ENCODE measurements at places on chromosomes 3 and 15. TPM values are rescaled to one million over a fixed set of nuclear protein-coding genes. Genes with fewer than 3 reads are reported as not detected.
A peak's percentile ranks its signal among the peaks of the same experiment; 100 is the strongest.

DNA sequence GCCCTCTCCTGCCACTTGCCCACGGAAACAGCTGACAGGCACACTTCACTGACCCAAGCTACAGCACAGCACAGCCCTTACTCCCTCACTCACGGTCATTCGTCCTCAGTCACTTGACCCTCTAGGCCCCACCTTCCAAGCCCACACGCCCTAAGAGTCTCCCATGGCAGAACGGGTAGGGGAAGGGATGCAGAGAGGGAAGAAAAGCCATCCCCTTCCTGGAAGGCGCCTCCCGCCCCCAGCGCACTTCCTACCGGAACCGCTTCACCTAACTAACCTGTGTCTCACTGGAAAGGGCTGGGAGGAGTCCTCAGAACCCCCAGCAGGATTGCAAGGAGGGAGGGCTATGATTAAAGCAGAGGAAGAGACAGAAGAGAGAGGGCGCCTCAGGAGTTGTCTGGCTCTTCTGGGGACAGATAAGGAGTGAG, 22.9 kb downstream of the EPHB3 start:
- DNase-seq: peak; percentile 26

DNA sequence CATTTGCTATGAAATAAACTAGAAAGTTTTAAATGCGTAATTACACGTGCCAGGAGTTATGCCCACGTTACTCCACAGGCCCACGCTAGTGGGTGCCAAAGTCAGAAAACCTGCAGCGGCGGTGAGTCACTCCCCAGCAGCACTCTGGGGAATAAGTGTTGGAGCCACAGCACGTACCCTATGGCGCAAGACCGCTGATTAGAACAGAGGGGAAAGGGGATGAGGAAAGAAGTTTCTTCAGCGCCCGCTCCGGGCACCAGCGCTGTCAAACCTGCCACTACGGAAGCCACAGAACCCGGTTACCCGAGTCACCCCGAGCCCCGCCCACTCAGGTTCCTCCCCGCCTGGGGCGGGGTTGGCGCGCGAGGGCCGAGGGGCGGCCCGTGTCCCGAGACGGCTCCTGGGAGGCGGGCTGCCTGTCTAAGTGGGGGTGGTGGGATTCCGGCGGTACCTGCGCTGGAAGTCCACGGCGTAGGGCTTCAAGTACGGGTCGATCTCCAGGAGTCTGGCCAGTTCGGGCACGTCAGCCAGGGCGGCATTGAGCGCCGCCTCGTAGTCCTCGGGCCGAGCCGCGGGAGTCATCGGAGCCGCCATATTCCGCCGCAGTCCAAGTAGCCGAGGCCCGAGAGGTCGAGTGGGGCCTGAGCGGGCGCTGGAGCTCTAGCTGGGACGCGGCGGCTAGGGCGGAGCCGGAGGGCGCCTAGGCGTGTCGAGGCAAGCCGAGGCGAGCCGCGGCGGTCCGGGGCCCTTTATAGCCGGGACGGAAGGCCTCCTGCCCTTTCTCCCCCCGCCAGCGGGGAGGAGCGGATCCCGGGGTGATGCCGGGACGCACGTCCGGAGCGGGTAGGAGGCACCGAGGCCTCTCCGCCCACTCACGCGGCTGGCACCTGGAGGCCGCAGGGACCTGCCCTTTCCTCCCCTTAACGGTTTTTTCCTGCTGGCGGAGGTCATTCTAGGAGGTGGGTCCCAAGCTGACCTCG, at the start of gene GBE1:
Gene GBE1, minus strand, starts transcription at position 722 of the 980 bp plus-strand sequence. Its CDS starts 128 bp downstream, at position 594.
- DNase-seq: peak; percentile 96

- peak; percentile 81 for DNase-seq
These were observed 75.2 kb downstream of the NEK10 start for GRCh38 chr3:27293939-27294338.

DNA sequence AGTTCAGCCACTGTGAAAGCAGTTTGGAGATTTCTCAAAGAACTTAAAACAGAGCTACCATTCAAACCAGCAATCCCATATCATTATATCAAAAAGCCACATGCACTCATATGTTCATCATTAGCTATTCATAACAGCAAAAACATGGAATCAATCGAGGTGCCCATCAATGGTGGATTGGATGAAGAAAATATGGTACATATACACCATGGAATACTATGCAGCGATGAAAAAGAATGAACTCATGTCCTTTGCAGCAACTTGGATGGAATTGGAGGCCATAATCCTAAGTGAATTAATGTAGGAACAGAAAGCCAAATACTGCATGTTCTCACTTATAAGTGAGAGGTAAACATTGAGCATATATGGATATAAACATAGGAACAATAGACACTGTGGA, 32.1 kb downstream of the IMPG2 start:
- DNase-seq: no peak

GRCh38 chr3:78974181-78974790, 793.5 kb downstream of the ROBO1 start:
- DNase-seq: peak; percentile 64

DNA sequence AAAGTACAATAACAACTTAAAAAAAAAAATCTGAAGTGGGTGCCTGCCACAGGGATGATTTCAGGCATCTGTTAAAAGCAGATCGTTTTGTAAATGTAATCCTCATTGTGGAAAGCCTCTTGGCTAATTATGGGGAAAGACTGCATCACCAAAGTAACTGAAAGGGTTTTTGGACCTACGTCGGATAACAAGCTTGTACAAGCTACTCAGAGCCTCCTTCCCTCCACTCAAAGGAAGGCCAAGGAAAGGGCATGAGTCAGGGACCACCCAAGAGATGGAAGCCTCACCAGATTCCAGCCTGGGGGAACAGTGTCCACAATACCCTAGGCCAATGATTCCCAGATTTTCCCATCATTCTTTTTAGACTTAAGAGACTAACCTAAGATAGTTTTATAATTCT, 84.3 kb downstream of the ATP1B3 start:
- no peak for DNase-seq

GRCh38 chr3:45666757-45667431, 22.3 kb upstream of the SACM1L start:
- peak; percentile 87 for DNase-seq

- no peak for DNase-seq
These were observed 206.9 kb downstream of the KLHL25 start for GRCh38 chr15:85587707-85588411.

- DNase-seq: no peak
These were observed 9.6 kb upstream of the CPEB1 start for GRCh38 chr15:82656641-82657266.

DNA sequence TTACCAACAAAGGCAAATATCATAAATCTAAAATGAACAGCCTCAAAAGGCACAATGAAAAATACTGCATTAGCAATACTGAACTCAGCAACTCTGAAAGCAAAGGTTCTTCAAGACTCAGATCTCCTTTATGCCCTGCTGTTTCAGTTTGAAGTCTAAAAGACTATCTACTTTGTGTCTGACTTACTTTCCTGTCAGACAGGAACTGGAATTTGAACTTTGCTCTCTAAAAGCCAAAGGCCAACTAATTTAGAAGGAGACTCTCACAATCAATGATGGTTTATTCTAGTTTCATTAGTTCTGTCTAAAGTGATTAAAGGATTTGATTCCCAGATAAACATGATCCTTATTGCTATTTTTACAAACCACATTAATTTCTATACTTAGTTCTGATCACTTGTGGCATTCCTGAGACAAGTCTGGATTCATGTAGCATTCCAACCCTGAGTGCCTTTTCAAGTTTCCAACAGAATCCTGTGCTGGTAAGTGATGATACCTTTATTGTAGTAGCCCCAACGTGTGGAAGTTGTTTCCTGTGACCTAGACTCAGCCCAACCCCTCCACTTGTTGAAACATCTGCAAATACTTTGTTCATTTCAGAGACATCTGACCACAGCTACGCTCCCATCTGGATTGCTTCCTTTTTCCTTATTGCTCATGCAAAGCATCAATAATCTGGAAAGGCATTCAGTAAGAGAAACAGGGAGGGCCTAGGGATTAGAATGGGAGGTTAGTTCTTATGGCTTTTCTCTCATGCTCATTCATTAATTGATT, 14.9 kb upstream of the LEKR1 start:
- peak; percentile 38 for DNase-seq

GRCh38 chr3:197687570-197687969, 49.1 kb downstream of the RUBCN start:
- DNase-seq: no peak

- peak; percentile 65 for DNase-seq
These were observed 259.1 kb downstream of the OPA1 start for GRCh38 chr3:193851941-193852674.

- no peak for DNase-seq
These were observed 170.1 kb upstream of the GBE1 start for GRCh38 chr3:81931265-81932251.

DNA sequence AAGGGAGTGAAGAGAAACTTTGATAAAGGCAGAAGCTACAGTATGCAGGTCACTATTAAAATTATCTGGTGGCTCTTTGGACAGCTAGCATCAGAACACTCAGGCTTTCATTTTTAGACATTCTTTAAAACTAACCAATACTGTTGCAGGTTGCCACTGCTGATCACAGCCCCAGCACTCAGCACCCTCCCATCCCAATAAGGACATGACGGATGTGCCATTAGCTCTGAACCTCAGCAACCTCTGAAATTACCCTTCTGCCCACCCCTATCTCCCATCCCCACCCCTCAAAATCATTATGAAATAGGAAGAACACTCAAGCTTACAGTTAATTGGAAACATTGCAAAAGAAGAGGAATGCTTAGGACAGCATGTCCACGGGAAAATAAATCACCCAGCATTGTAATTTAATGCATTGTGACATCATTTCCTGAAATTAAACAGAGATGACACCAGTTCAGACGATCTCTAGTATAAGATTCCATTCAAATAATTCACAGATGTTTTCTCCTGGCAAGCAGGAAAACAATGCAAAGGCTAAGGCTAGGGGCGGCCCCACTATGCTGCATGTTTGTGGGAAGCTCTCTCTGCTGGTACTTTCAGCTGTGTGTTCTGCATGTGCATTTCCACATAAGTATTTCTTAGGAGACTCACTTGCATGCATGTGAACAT, 71.6 kb downstream of the MEIS2 start:
- DNase-seq: peak; percentile 41

DNA sequence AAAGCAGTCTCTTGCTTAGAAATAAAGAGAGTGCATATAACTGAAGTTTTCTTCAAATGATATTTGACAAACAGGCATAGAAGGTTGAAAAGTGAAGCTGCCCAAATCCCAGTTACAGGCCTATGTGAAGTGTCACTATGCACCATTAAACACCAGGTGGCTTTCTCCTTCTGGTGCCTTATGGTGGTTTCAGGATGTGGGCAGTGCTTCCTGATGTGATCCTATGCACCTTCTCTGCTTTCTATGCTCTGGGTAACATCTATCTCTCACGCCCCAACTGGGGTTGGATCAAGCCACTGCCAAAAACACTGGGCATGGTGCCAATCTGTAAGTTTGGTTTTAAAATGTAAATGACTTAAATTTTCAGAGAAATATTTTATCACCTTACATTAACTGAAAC, 744.7 kb downstream of the TUSC7 start:
- DNase-seq: peak; percentile 2

DNA sequence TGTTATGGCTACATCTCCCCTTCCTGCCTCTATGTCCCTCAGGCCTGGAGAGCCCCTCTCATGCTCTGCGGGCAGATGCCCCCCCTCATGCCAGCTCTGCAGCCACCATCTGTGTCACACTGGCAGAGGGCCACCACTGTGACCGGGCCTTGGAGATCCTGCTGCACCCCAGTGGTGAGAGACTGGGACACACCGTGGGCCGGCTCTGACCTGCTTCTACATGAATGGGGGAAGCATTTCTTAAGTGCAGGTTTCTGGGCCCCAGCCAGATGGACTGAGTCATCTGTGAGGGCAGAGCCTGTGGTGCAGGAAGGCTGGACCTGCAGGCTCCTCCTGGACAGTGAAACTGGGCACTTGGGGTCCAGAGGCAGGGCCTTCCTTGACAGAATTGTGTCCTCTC, 4.8 kb downstream of the VWA5B2 start:
- DNase-seq: peak; percentile 11

DNA sequence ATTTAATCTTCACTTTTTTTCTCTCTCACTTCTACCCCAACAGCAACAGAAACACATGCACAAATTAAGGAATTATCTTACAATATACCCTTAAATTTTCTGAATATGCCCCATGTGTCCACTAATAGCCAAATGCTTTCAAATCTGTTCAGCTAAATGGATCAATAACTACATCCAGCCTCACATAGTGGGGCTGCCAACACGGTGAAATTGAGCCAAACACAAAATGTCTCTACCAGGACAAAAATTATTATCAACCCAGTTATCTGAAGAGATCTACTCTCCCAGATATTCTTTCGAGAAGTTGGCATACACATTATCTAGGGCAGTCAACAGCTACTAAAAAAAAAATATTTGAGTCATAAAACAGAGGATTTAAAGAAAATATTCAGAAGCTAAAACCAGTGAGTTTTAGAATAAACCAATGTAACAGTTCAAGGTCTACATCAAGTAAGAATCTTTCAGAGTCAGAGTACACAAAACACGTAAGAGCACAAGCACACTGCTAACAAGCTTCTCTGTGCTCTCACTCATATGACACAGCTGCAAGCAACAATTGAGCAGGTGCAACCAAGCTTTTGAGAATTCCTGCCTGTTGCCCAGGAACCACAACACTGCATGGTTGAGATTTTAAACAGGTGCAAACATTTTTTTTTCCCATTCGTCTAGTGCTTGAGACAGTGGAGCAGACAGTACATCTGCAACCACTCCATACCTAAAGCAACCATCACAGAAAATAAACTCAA, 247.7 kb downstream of the ZBTB20 start:
- peak; percentile 94 for DNase-seq

DNA sequence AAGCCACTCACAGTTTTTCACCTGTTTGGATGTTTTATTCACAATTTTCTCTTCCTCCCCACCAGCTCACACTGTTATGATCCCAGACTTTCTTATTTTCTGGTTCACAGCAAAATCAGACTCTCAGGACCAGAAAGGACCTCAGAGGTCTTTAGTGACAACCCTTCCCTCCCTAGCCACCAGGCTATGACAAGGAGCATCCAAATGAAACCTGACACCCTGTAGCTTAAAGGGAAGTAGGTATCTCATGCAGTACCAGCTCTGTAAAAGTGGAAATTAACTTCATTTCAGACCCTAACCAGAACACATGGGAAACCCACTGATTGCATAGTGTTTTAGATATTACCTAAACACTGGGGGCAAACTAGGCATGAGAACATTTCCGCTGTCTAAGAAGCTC, 45.3 kb downstream of the ATP13A5 start:
- no peak for DNase-seq

RNU5B-1 gene
- total RNA-seq: not detected

DCP1A gene
- total RNA-seq: 23.3 TPM

CD80 gene
- not detected for total RNA-seq

CYP11A1 gene
- total RNA-seq: 0.21 TPM

A4GNT gene
- not detected for total RNA-seq

NDN gene
- total RNA-seq: 194 TPM

DAZL gene
- total RNA-seq: not detected

DTWD1 gene
- 40.9 TPM for total RNA-seq

CTDSPL gene
- total RNA-seq: 29.4 TPM

P2RY14 gene
- total RNA-seq: 2.9 TPM

OR5K2 gene
- not detected for total RNA-seq

TGFBR2 gene
- 98.7 TPM for total RNA-seq

EFCAB12 gene
- total RNA-seq: not detected

USP13 gene
- 51.9 TPM for total RNA-seq

GP5 gene
- 0.21 TPM for total RNA-seq

DNASE1L3 gene
- total RNA-seq: not detected
